ENCODE measurements at places on chromosomes 2 and 18.

DNA sequence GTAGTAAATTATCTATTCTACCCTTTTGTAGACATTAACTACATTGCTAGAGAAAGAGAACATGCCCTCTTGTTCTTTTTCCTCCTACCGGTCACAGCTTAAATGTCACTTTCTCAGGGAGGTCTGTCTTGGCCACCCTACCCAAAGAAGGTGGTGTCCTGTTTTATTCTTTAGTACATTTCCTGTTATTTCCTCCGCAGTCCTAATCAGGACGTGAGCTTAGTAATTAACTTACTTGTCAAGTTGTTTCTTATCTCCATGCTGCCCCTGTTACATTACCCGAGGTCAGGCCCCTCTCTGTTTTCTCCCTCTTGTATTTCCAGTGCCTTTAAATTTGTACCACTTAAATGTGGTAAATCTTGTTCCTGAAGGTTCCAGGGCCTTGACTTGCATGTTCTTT is 73.7 kb upstream of the RMDN2 start:
- H3K27ac ChIP-seq = peak overlapping the region; percentile 66
- H3K36me3 ChIP-seq = no peaks in the 10 kb centered on the region
- no peak for ATAC-seq
- H3K4me3 ChIP-seq = peak overlapping the region; percentile 59
- no peaks in the 10 kb centered on the region for H3K27me3 ChIP-seq

DNA sequence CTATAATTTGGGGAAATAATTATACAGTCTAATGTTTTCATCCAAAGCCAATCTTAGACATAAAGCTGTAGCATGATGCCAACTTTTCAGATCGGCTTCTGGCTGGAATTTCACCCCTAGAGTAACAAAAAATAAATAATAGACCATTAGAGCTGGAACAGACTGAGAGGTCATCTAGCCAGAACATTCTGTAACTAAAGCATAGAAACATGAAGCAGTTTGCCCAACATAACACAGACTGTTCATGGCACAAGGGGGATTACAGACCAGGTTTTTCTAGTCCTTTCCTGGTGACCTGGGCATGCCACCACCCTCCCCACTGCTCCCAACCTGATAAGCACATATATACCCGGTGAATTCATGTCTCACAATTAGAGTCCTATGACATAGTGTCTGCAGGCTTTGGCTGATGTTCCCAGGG is 116.4 kb upstream of the PPP1CB start:
- ATAC-seq = no peak
- no peaks in the 10 kb centered on the region for H3K36me3 ChIP-seq
- H3K4me1 ChIP-seq = peaks cover 16% of the 10 kb centered on the region
- H3K4me3 ChIP-seq = no peak overlapping the region
- H3K27ac ChIP-seq = no peak overlapping the region

- ATAC-seq = no peak
- H3K36me3 ChIP-seq = no peaks in the 10 kb centered on the region
Observed at GRCh38 chr2:27520316-27520715, 23.7 kb downstream of the GCKR start.

DNA sequence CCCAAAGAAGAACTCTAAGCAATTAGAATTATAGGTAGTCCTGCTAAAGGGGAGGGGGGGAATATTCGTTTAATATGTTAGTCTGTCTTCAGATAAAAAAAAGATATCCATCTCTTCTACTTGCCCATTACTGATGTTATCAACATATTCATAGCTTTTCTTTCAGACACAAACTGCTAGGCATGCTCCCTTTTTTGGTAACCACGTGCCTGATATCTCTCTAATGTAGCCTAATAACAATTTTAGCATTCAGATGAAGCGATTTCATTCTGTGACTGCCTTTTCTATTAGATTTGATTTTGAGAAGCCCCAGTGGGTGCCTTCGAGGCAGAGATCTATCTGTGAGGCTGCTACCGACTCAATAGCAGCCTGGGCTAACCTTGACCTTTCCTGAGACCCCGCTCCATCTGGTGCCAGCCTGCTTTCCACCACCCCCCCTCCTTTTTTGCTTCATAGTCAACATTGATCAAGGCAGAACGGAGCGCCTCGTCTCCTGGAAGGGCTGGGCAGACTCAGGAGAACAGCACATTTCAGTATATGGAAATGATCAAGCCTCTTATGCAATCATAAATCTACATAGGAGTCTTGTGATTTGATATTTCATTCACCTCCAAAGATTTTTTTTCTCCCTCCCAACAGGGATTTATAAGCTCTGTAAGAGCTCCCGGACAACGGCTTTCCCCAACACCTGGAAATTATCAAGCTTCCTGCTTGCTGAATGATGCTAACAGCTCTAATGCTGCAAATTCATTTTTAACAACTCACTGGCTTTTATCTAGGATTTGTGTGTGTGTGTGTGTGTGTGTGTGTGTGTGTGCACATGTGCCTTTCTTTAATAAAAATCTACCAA is 14.7 kb upstream of the BCL11A start:
- H3K4me3 ChIP-seq = no peak overlapping the region
- ATAC-seq = no peak
- H3K4me1 ChIP-seq = no peaks in the 10 kb centered on the region
- H3K27me3 ChIP-seq = peaks cover 50% of the 10 kb centered on the region

DNA sequence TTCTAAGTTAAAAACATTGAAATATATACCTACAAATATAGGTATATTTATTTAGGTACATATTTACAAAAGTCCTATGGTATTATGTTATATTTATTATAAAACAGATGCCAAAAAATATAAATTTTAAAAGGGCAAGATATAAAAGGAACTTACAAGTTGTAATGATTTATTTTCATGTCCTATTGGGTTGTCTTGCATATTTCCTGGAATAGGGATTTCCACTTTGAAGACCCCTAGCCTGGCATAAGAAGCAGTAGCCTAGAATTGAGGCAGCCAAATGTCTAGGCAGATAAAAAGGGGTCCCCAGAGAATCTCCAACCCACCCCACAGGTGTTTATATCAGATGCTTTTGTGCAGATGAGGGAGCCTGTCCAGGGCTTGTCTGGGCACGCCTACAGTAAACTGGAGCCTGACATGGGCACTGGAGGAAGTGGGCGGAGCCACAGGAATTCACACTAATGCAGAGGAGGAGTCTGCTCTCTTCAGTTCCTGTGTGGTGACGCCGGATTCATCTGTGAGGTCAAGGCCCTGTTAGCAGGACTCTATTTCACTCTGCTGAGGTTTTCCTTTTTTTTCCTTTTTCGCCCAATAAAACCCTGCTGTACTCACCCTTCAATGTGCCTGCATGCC is 1088.9 kb upstream of the PIK3C3 start:
- no peaks in the 10 kb centered on the region for H3K27me3 ChIP-seq
- H3K4me1 ChIP-seq = no peaks in the 10 kb centered on the region
- no peak for ATAC-seq
- no peak overlapping the region for H3K4me3 ChIP-seq
- H3K36me3 ChIP-seq = no peaks in the 10 kb centered on the region
- H3K27ac ChIP-seq = no peak overlapping the region

GRCh38 chr2:54206596-54206995 is 49.4 kb downstream of the TSPYL6 start:
- no peak overlapping the region for H3K4me3 ChIP-seq
- no peak overlapping the region for H3K27ac ChIP-seq
- ATAC-seq = no peak
- H3K4me1 ChIP-seq = no peaks in the 10 kb centered on the region
- H3K36me3 ChIP-seq = no peaks in the 10 kb centered on the region

GRCh38 chr2:68379184-68379708 is 14.2 kb downstream of the PLEK start:
- H3K27ac ChIP-seq = peak overlapping the region; percentile 21
- H3K4me3 ChIP-seq = peak overlapping the region; percentile 59
- H3K27me3 ChIP-seq = peaks cover 8% of the 10 kb centered on the region

DNA sequence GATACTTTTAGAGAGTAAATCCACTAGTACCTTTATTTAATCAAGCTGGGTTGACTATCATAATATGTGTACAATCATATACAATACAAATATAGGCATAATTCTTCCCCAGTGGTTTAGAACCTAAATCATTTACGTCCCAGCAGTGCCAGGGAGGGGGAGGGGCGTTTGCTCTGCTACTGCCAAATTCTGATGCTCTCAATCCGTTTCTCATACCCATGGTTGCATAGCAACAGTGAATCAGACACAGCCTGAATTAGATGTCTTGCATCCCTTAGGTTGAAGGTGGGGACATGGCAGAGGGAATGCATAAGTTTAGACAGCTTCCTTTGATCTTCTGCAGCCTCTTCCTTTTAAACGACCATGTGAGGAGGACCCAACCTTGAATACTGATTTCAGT is 135.4 kb downstream of the ABCA12 start:
- no peaks in the 10 kb centered on the region for H3K36me3 ChIP-seq
- no peak for ATAC-seq
- H3K4me3 ChIP-seq = no peak overlapping the region
- no peaks in the 10 kb centered on the region for H3K4me1 ChIP-seq
- peaks cover 12% of the 10 kb centered on the region for H3K27me3 ChIP-seq
- H3K27ac ChIP-seq = no peak overlapping the region

- H3K27ac ChIP-seq = no peak overlapping the region
- no peaks in the 10 kb centered on the region for H3K4me1 ChIP-seq
- H3K36me3 ChIP-seq = no peaks in the 10 kb centered on the region
- no peak for ATAC-seq
- H3K27me3 ChIP-seq = no peaks in the 10 kb centered on the region
- no peak overlapping the region for H3K4me3 ChIP-seq
Observed at GRCh38 chr18:68778280-68778886, 19.5 kb upstream of the CCDC102B start.

- peaks cover 37% of the 10 kb centered on the region for H3K27me3 ChIP-seq
- no peaks in the 10 kb centered on the region for H3K36me3 ChIP-seq
- no peaks in the 10 kb centered on the region for H3K4me1 ChIP-seq
- H3K27ac ChIP-seq = no peak overlapping the region
- H3K4me3 ChIP-seq = no peak overlapping the region
Observed at GRCh38 chr2:216741223-216741593, 45.9 kb upstream of the IGFBP5 start.

GRCh38 chr2:59804732-59805131 is 748.7 kb downstream of the BCL11A start:
- no peak overlapping the region for H3K4me3 ChIP-seq
- H3K27me3 ChIP-seq = no peaks in the 10 kb centered on the region
- no peak overlapping the region for H3K27ac ChIP-seq
- H3K4me1 ChIP-seq = no peaks in the 10 kb centered on the region

DNA sequence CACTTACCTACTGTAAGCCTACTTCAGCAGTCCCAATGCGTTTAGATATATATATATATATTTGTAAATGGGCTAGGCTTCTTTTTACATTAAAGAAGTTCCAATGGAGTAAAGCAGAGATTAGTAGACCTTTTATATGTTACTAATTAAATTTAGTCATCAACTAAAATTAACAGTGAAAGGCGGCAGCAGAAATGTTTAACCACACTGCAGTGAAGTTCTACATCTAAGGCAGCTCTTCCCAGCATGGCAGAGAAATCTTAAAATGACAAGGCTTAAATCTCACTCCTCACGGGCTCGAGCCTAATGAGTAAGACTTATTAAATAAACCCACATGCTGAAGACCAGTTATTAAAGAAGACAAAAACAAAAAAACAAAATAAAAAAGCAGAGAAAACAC is 19.1 kb upstream of the KANSL1L start:
- no peaks in the 10 kb centered on the region for H3K4me1 ChIP-seq
- no peaks in the 10 kb centered on the region for H3K36me3 ChIP-seq
- H3K27ac ChIP-seq = no peak overlapping the region
- H3K27me3 ChIP-seq = peaks cover 8% of the 10 kb centered on the region
- no peak for ATAC-seq

DNA sequence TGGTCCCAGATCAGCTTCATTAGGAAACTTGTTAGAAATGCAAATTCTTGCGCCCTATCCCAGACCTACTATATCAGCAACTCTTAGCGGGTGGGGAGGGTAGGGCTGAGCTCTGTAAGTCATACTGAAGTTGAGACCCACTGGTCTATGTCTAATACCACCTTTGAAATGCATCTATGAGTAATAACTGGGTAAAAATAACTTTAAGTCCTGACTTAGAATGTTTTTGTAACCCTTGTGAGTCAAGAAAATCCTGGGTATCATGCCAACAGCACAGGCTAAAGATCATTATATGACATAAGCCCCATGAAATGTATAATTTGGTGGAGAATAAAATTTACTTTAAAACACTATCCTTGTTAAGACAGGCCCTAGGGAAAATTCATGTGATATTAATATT is 41.4 kb downstream of the PRKD3 start:
- no peak overlapping the region for H3K27ac ChIP-seq
- H3K4me1 ChIP-seq = no peaks in the 10 kb centered on the region
- peaks cover 73% of the 10 kb centered on the region for H3K36me3 ChIP-seq
- ATAC-seq = no peak
- H3K27me3 ChIP-seq = no peaks in the 10 kb centered on the region

- H3K27ac ChIP-seq = no peak overlapping the region
- no peaks in the 10 kb centered on the region for H3K27me3 ChIP-seq
Observed at GRCh38 chr2:39247512-39248043, 3.8 kb upstream of the CDKL4 start.

- peaks cover 12% of the 10 kb centered on the region for H3K4me1 ChIP-seq
- peaks cover 3% of the 10 kb centered on the region for H3K27me3 ChIP-seq
- no peak for ATAC-seq
- H3K36me3 ChIP-seq = peaks cover 40% of the 10 kb centered on the region
Observed at GRCh38 chr18:79396431-79397246, 909 bp downstream of the NFATC1 start.

- H3K27ac ChIP-seq = no peak overlapping the region
- H3K4me3 ChIP-seq = no peak overlapping the region
- peaks cover 20% of the 10 kb centered on the region for H3K27me3 ChIP-seq
- H3K4me1 ChIP-seq = no peaks in the 10 kb centered on the region
Observed at GRCh38 chr2:120550893-120551446, 184.7 kb upstream of the GLI2 start.

GRCh38 chr2:175871331-175872004 is 130.6 kb downstream of the LNPK start:
- H3K27me3 ChIP-seq = peaks cover 24% of the 10 kb centered on the region
- H3K4me3 ChIP-seq = no peak overlapping the region
- no peaks in the 10 kb centered on the region for H3K36me3 ChIP-seq
- no peaks in the 10 kb centered on the region for H3K4me1 ChIP-seq
- no peak for ATAC-seq

GRCh38 chr2:122565364-122565763 is 809.9 kb downstream of the TSN start:
- H3K4me3 ChIP-seq = no peak overlapping the region
- no peaks in the 10 kb centered on the region for H3K36me3 ChIP-seq
- H3K27me3 ChIP-seq = no peaks in the 10 kb centered on the region
- H3K4me1 ChIP-seq = no peaks in the 10 kb centered on the region
- no peak overlapping the region for H3K27ac ChIP-seq

DNA sequence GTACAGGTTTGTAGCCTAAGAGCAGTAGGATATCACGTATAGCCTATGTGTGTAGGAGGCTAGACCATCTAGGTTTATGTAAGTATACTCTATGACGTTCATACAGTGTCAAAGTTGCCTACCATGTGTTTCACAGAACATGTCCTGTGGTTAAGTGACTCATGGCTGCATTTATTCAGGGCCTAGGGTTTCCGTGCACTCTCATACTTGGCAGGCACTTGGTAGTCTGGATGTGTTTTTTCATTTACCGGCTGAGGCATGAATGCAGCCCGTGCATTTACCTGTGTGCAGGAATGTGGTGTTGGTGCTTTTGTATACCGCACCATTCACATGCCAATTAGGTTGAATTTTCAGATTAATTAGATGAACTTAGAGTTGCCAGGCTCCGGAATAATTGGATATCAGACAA is 43.4 kb downstream of the MYL12B start:
- H3K27me3 ChIP-seq = peaks cover 5% of the 10 kb centered on the region
- peak; percentile 97 for ATAC-seq
- peaks cover 18% of the 10 kb centered on the region for H3K4me1 ChIP-seq
- peaks cover 5% of the 10 kb centered on the region for H3K36me3 ChIP-seq

GRCh38 chr2:111986116-111986900 is 68.8 kb upstream of the TMEM87B start:
- H3K36me3 ChIP-seq = no peaks in the 10 kb centered on the region
- H3K27me3 ChIP-seq = no peaks in the 10 kb centered on the region
- no peak overlapping the region for H3K27ac ChIP-seq

Data from activated T-helper 17 cell treated with anti-CD3 and anti-CD28 coated beads, Interleukin-2, amount 50 U/mL, for 72 hours (primary cell).